ENCODE measurements at places on chromosomes 12 and 14.

DNA sequence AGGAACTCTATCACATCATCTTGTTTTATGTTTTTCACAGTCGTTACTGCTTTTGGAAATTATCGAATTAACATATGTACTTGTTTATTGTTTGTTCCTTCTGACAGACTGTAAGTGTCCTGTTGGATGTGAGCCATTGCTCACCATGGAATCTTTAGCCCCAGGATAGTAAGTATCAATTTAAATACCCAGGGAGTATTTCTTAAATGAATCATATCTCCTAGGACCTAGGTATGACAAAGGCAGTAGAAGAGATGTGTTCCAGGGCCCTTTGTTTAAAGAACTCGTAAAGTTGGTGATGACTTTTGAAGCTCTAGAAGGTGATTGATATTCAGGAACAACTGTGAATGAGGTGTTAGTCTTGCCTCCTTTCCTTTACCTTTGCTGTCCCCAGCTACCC, 30.3 kb upstream of the STRAP start:
- DNase-seq, result no peak

- DNase-seq, result no peak
These were observed 22.3 kb upstream of the TDRD9 start for GRCh38 chr14:103905842-103906456.

GRCh38 chr14:48936849-48937248, 649.3 kb downstream of the RPS29 start:
- DNase-seq, result no peak

- no peak for DNase-seq
These were observed 39.6 kb downstream of the CACNA1C start for GRCh38 chr12:2092354-2092753.

DNA sequence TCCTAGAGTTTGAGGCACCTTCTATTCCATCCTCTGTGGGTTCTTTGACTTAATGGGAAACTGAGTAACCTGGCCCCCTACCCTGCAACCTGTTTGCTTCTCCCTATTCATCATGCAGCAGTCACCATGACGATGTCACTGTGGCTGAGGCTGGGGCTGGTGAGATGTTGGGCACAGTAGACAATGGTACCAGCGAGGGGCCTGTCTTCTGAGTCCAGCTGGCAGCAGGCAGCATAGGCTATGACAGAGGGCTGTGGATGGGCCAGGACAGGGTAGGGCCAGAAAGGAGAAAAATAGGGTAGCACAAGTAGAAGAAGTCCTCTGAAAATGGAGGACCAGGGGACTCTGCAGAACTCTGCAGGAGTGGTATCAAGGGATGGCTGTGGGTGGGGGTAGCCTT, 2.0 kb downstream of the CIROP start:
- DNase-seq, result no peak

DNA sequence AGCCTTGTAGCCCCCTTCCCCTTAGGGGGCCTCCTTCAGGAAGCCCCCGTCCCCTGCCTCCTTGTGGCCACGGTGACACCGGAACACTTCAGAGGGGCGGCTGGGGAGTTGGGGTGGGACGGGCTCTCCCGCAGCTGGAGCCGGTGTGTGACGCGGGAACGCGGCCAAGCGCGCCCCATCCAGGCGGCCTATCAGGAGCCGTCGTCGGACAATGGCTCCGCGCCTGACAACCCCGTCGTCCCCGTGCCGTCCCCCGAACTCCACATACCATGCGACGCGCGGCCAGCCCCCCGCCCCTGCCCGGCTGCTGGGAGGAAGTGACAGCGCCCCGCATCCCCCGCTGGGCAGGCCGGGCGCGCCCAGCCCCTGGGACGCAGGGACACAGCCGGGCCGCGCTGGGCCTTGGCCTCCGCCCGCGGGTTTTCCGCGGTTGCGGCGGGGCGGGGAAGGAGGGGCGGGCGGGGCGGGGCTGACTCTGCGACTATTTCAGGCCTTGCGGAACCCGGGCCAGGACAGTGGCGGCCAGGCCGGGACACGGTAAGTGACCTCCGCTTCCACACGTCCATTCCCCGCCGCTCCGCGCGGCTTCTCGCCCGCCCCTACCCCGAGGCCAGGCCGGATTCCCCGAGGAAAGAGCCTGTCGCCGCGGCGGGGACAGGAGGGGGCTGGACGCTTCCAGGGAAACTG, at the start of gene TNFAIP2:
TSS of gene TNFAIP2 (plus strand) at position 515 of the 687 bp plus-strand sequence. CDS start 2,997 bp downstream, outside the sequence.
- DNase-seq, result no peak

DNA sequence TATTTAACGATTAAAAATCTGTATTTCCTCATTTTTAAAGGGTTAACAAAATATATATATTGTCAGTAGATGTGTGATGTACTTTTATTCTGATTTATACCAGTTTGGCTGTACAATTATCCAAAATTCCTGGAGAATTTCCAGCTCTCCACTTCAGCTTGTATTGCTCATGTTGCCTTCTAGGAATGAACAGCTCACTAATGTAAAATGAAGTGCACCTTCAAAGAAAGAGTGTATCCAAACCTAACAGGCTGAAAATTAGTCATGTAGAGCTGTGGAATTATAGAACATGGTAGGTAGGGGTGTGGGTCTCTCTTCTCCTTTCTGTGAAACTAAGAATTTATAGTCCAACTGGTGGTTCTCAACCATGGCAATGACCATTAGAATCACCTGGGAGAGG, 362.0 kb downstream of the ETNK1 start:
- no peak for DNase-seq

GRCh38 chr12:68439368-68440045, 107.3 kb upstream of the MDM1 start:
- DNase-seq, result no peak

- no peak for DNase-seq
These were observed 11.9 kb downstream of the ANKRD13A start for GRCh38 chr12:110010853-110011723.

DNA sequence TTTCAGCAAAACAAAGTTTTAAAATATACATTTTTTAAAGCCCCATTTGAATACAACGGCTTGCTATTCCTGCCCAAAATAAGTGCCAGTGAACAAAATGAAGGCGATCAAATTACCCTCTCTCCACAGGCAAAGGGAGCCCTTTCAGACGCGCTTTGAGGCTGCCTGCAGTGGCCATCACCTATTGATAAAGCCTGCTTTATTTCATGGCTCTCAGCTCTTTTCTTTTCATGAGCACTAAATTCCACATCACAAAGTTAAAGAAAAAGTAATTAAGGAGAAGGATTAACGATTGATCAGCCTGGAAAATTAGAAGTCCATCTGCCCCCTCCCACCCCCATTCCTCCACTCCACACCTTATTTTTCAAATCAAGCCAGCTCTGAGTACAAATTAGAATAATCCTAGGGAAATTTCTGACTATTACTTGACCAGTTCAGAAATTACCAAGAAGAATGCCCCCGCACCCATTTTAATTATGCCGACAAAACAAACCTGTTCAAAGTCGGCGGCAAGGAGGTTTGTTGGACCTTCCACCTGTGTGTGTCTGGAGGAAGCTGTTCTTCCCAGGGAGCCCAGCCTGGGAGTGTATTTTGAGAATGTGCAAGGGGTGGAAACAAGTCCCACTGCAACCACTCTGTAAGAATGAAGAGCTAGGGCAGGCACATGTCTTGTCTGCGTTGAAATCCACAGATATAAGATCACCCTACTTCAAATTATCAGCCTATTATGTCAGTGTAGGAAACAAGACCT, 64.2 kb upstream of the RIC8B start:
- no peak for DNase-seq

- DNase-seq, result no peak
These were observed 23.4 kb upstream of the BMP4 start for GRCh38 chr14:53979747-53980642.

GRCh38 chr14:36665887-36666415, 4.3 kb downstream of the PAX9 start:
- no peak for DNase-seq
